Kidney (tissue), 22 donors: ENCODE measurements at places on chromosomes 2 and 18. TPM values are rescaled to one million over a fixed set of nuclear protein-coding genes. Genes with fewer than 3 reads are reported as not detected.

DNA sequence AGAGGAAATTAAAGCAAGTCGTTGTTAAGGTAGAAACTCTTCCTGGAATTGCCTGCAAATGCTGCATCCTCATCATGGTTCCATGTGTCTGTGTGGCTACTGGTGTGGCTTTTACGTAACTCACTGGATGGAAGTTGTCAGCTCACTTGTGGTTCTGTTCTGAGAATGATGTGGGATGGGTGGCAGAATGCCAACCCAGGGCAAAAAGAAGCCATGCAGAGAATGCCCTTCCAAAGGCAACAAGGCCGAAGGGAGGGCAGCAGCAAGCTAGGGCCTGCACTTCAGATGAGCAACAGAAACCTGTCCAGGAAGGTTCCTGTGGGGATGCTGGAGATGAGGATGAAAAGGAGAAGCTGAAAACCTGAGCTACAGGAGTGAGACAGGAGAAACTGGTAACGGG lies 10.4 kb upstream of the NAPG start:
- H3K27me3 ChIP-seq, result no peaks in the 10 kb centered on the region
- no peak overlapping the region for H3K4me3 ChIP-seq

- no peaks in the 10 kb centered on the region for H3K36me3 ChIP-seq
- no peaks in the 10 kb centered on the region for H3K27me3 ChIP-seq
- H3K4me1 ChIP-seq, result no peaks in the 10 kb centered on the region
- no peak overlapping the region for H3K4me3 ChIP-seq
- H3K27ac ChIP-seq, result no peak overlapping the region
Observed at GRCh38 chr2:232276733-232277313, 101.7 kb upstream of the ALPP start.

DNA sequence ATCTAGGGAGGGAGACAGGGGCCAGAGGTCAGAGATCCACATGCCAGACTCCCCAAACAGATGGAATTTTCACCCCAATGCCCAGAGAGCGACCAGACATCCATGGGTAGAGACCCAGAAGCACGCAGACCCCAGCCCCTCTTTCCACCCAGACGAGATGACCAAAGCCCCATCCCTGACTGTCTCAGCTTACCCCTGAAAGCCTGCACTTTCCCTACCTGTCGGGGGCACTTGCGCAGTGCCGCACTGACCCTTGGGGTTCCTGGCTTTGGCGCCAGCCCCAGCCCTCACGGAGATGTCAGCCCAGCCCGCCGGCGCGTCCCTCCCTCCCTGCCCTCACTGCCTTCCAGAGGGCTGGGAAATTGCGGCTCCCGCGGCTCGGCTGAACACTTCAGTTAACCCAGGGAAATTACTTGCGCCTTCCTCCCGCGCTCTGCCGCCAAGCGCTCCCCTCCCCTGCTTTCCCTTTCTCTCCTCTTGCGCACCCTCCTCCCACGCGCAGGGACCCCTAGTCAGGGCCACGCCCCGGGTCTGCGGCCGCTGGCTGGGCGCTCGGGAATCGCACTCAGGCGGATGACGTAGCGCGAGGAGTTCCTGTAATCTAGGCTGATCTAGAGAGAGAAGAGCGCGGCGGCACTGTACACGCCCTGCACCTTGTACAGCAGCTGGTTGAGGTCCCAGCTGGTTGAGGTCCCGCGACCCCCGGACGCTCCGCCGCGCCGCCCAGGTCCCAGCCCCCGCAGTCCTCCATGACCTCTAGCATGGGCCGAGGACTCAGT lies 12.0 kb downstream of the ALPG start:
- H3K27ac ChIP-seq, result no peak overlapping the region
- H3K27me3 ChIP-seq, result peaks cover 23% of the 10 kb centered on the region
- no peaks in the 10 kb centered on the region for H3K36me3 ChIP-seq

DNA sequence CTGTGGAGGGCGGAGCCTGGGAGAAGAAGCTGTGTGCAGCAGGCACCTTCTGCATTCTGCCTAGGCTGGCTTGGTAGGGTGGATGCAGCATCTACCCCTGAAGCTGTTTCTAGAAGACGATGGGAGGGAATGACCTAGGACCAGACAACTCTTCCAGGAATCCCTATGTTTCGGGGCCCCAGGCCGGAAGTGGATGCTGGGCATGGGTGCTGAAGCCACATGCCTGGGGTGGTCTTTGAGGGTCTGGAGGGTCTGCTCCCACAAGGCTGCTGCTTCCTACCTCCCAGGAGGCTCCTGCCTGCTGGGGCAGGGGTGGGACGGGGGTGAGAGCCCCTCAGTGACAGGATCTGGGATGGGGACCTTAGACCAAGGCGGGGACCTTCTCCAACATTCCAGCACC lies 61.0 kb downstream of the CIB4 start:
- DNase-seq, result no peak
- no peak overlapping the region for H3K4me3 ChIP-seq
- no peak overlapping the region for H3K27ac ChIP-seq
- no peaks in the 10 kb centered on the region for H3K4me1 ChIP-seq

GRCh38 chr18:57954935-57955334 lies 89.1 kb upstream of the NEDD4L start:
- H3K27me3 ChIP-seq, result no peaks in the 10 kb centered on the region
- no peak overlapping the region for H3K4me3 ChIP-seq
- no peaks in the 10 kb centered on the region for H3K36me3 ChIP-seq
- no peak for DNase-seq

DNA sequence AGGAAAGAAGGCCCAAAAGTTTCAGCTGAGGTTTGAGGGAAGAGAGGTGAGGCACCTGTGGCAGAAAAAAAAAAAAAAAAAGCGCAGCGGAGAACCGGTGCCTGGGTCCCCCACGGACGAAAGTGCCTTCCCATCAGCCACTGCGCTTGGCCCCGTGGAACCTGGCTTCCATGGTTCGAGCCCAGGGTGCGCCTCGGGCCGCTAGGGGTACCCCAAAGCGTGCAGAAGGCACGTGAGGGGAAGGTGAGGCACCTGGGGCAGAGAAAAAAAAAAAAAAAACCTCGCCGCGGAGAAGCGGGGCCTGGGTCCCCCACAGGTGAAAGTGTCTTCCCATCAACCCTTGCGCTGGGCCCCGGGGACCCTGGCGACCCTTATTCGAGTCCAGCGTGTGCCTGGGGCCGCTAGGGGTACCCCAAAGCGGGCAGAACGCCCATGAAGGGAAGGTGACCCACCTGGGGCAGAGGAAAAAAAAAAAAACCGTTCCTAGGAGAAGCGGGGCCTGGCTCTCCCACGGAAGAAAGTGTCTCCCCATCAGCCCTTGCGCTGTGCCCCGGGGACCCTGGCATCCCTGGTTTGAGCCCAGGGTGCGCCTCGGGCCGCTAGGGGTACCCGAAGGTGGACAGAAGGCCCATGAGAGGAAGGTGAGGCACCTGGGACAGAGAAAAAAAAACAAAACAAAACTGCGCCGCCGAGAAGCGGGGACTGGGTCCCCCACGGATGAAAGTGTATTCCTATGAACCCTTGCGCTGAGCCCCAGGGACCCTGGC lies 228.6 kb downstream of the CCDC74A start:
- H3K36me3 ChIP-seq, result no peaks in the 10 kb centered on the region
- H3K4me3 ChIP-seq, result no peak overlapping the region
- no peaks in the 10 kb centered on the region for H3K27me3 ChIP-seq
- H3K4me1 ChIP-seq, result no peaks in the 10 kb centered on the region

DNA sequence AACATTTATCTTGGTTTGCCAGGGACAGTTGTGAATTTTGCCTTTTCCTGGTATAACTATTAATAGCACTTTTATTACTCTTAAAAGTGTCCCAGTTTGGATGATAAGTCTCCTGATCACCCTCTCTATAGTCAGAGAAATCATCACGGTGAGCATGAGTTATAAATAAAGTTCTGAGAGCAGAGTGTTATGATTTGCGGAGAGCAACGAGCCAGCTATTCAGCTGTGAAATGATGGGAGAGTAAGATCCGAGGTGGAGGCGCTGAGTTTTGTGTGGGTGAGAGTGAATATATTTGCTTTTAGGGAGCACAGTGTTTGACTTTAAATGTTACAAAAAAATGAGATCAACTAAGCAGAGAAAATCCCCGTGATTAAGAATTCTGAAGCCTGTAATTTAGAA lies 179.6 kb downstream of the DSC3 start:
- H3K4me3 ChIP-seq, result no peak overlapping the region
- H3K4me1 ChIP-seq, result no peaks in the 10 kb centered on the region
- no peak overlapping the region for H3K27ac ChIP-seq
- H3K27me3 ChIP-seq, result no peaks in the 10 kb centered on the region
- DNase-seq, result no peak

DNA sequence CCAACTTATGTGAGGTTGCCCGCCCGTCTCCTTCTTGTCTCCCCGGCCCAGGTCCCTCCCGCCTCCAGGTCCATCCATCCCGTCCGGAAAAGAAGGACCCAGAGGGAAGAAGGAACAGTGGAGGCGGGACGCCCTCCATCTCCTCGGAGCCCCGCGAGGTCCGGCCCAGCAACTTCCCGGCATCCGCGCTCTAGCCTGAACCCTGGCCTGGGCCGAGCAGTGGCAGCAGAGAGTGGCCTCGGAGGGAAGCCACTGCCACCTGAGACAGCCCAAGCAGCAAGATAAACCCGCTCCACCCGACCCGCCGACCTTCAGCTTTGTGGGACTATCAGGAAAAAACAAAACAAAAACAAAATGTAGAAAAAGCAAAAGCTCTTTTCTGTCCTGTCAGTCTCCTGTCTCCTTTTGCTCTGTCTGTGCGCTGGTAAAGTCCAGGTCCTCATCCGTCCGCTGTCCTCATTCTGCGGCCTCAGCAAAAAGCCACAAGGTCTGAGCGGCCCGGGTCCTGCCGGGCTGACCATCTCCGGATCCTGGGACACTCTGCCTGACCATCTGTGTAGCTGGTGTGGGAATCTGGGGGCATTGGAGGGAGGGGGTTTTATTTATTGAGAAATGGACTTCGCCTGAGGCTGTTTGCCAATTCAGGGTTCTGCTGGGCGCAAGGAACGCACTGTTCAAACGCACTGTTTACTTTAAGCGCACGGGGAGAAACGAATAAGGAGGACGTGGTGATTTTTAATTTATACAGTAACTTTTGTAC lies 3.1 kb downstream of the DLX1 start:
- H3K4me3 ChIP-seq, result no peak overlapping the region
- peaks cover 85% of the 10 kb centered on the region for H3K27me3 ChIP-seq
- H3K27ac ChIP-seq, result no peak overlapping the region

DNA sequence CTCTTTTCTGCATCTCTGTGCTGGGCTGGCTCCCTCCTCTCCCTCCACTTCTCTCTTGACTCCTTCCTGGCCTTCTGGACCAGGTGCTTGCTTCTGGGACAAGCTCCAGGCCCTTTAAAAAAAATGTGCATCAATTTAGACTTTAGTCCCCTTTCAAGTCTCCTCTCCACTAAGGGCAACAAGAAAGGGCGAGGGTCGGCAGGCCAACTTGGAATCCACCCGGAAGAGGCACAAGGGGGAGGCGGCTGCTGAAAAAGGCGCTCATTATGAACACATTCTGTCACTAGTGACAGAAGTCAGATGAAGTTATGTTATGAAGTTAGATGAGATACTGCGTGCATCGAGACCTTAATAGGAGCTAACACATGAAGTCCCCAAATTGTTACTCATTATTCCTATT lies 13.6 kb upstream of the RHOB start:
- no peaks in the 10 kb centered on the region for H3K4me1 ChIP-seq
- H3K27me3 ChIP-seq, result no peaks in the 10 kb centered on the region
- H3K4me3 ChIP-seq, result no peak overlapping the region
- no peak overlapping the region for H3K27ac ChIP-seq
- no peaks in the 10 kb centered on the region for H3K36me3 ChIP-seq

The RALBP1 gene
- 64.3 TPM for total RNA-seq

The TMEFF2 gene
- total RNA-seq, result not detected

The TCF23 gene
- total RNA-seq, result 0.38 TPM

The POMC gene
- total RNA-seq, result 1.5 TPM
